ENCODE measurements at places on chromosomes 2 and 18. TPM values are rescaled to one million over a fixed set of nuclear protein-coding genes. Genes with fewer than 3 reads are reported as not detected.
A peak's percentile ranks its signal among the peaks of the same experiment; 100 is the strongest.

EML6 gene
- 1.5 TPM for total RNA-seq

SCN9A gene
- total RNA-seq: 10.3 TPM

CXCR1 gene
- 1.3 TPM for total RNA-seq

SERPINB10 gene
- total RNA-seq: 0.11 TPM

ALLC gene
- not detected for total RNA-seq

DNAJC5G gene
- not detected for total RNA-seq

GRCh38 chr2:14967729-14968128 lies 335.2 kb downstream of the LRATD1 start:
- no peak overlapping the region for H3K27ac ChIP-seq
- no peak overlapping the region for H3K4me3 ChIP-seq
- H3K27me3 ChIP-seq: no peaks in the 10 kb centered on the region
- H3K4me1 ChIP-seq: no peaks in the 10 kb centered on the region

DNA sequence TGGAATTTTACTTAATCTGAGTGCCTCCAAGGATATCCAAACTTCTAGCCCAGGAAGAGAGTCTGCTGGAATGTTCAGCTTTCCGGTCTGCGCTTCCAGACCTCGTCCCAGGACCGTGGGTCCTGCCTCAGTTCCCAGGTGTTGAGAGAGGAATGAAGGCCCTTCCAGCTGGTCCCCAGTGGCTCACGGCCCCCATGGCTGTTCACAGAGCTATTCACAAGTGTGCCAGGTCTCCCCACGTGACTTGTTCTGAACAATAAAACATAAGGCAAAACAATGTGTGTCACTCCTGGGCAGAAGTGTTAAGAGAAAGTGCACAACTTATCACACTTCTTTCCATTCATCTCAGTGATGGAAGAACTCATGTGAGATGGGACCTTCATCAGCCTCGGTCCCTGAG lies 20.1 kb upstream of the TEX51 start:
- H3K36me3 ChIP-seq: no peaks in the 10 kb centered on the region
- peak; percentile 8 for DNase-seq
- no peaks in the 10 kb centered on the region for H3K27me3 ChIP-seq

DNA sequence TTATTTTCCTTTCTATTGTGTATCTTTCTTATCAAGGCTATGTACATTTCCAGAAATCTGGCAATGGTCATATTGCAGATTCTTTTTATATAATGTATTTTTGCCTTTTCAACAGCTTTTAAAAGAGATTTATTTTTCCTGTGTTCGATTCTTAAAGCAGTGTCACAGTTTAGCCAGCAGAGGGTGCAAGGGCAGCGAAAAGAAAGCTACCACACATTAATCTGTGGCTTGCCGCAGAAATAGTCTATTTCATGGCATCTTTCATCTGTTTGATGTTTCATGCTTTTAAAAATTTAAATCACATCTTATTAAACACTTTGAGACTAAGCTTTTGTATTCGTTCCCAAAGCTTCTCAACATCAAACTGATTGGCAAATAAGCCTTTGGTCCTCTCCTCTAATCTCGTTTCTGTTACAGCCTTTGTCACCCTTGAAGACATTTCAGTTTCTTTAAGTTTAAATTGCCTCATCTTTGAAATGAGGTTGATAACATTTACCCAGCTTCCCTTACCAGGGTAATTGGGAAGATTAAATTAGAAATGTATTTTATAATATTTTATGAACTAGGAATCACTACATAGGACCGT lies 73.3 kb downstream of the PIK3C3 start:
- H3K4me3 ChIP-seq: no peak overlapping the region
- no peak for DNase-seq
- H3K27me3 ChIP-seq: no peaks in the 10 kb centered on the region
- H3K4me1 ChIP-seq: no peaks in the 10 kb centered on the region
- H3K36me3 ChIP-seq: no peaks in the 10 kb centered on the region
- H3K27ac ChIP-seq: no peak overlapping the region

- H3K27ac ChIP-seq: no peak overlapping the region
- no peaks in the 10 kb centered on the region for H3K4me1 ChIP-seq
- no peaks in the 10 kb centered on the region for H3K27me3 ChIP-seq
Observed at GRCh38 chr18:43396266-43396665, 119.0 kb upstream of the SYT4 start.

DNA sequence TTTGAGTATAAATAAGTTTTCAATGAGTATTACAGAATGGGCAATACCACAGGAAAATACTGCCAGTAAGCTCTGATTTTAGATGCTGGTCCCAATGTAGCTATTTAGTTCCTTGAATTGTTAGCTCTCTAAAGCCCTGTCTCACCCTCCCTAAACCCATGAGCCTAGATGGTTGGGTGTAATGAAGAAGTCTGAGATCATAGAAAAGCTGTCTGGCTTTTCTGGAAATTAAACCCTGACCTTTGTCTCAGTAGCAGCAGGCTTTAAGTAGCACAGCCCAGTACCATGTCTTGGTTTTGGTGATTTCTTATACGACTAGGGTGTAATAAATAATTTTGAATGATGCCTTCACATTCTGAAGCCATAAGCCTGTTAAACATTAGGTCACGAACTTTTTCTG lies 55.3 kb downstream of the TMEM200C start:
- DNase-seq: no peak
- H3K4me1 ChIP-seq: no peaks in the 10 kb centered on the region
- no peak overlapping the region for H3K4me3 ChIP-seq

GRCh38 chr2:48398285-48399002 lies 131.5 kb upstream of the STON1 start:
- H3K27me3 ChIP-seq: no peaks in the 10 kb centered on the region
- H3K4me3 ChIP-seq: no peak overlapping the region
- H3K36me3 ChIP-seq: no peaks in the 10 kb centered on the region

- H3K36me3 ChIP-seq: no peaks in the 10 kb centered on the region
- no peak for DNase-seq
- H3K27me3 ChIP-seq: no peaks in the 10 kb centered on the region
- no peaks in the 10 kb centered on the region for H3K4me1 ChIP-seq
Observed at GRCh38 chr2:216308576-216308975, 63.7 kb downstream of the MARCHF4 start.

DNA sequence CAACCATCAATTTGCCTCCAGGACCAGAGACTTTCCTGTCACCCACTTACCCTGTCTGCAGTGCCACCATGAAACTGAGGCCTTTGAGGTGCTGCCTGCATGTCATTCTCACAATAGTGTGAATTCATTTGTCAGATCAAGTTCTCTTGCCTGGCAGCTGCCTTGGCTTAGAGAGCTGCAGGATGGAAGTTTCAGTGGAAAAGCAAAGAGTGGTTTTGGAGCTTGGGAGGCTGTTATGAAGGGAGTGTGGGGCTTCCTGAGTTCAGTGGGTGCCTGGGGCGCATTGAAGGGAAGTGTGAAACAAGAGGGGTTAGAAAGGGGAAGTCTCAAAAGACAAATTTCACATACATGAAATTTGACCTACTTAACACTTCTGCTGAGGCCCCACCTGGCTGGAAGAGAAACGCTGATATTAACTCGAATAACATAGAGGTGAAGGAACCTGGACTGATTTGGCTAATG lies 7.9 kb upstream of the LBH start:
- H3K36me3 ChIP-seq: no peaks in the 10 kb centered on the region
- no peak for DNase-seq
- no peak overlapping the region for H3K4me3 ChIP-seq
- peaks cover 15% of the 10 kb centered on the region for H3K4me1 ChIP-seq

DNA sequence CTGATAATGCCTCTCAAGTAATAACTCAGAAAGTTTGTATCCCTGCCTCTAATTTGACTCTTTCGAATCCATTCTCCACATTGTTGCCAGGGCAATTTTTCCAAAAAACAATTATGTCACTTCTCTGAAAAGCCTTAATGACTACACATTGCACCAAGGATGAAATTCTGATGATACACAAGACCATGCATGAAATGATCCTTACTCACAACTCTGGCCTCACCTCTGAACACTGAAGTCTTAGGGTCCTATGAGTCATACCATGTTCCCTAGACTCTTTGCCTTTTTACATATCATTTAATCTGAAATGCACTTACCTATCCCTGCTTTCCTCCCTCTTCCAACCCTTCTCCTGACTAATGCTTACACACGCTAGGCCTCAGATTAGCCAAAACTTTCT lies 51.0 kb downstream of the WDPCP start:
- no peaks in the 10 kb centered on the region for H3K36me3 ChIP-seq
- H3K4me3 ChIP-seq: no peak overlapping the region
- H3K4me1 ChIP-seq: no peaks in the 10 kb centered on the region
- no peak overlapping the region for H3K27ac ChIP-seq
- no peaks in the 10 kb centered on the region for H3K27me3 ChIP-seq
- DNase-seq: no peak
